Tongue (tissue), 3 donors: ENCODE measurements at places on chromosomes 5 and 9. TPM values are rescaled to one million over a fixed set of nuclear protein-coding genes. Genes with fewer than 3 reads are reported as not detected.

CYSRT1 gene
- 3.3 TPM for total RNA-seq

POU5F2 gene
- total RNA-seq: 5.7 TPM

SAXO1 gene
- total RNA-seq: under 0.01 TPM

PDGFRB gene
- 129 TPM for total RNA-seq

C9orf40 gene
- total RNA-seq: 6.6 TPM

CDH9 gene
- total RNA-seq: not detected

RNF183 gene
- total RNA-seq: 0.21 TPM

ZNF618 gene
- total RNA-seq: 10.8 TPM

TMEFF1 gene
- 3.0 TPM for total RNA-seq

TUSC1 gene
- 20.7 TPM for total RNA-seq

FAM221B gene
- total RNA-seq: not detected

CCDC69 gene
- 21.5 TPM for total RNA-seq

CENPH gene
- total RNA-seq: 9.3 TPM

C5 gene
- 9.2 TPM for total RNA-seq
